Colonic mucosa (tissue), 4 donors: ENCODE measurements at places on chromosomes 5 and 9. TPM values are rescaled to one million over a fixed set of nuclear protein-coding genes. Genes with fewer than 3 reads are reported as not detected.

GRCh38 chr5:1127959-1128785 lies 16.3 kb upstream of the SLC12A7 start:
- H3K27me3 ChIP-seq = no peaks in the 10 kb centered on the region
- H3K4me1 ChIP-seq = peaks cover 8% of the 10 kb centered on the region
- H3K27ac ChIP-seq = no peak overlapping the region
- H3K4me3 ChIP-seq = no peak overlapping the region

DNA sequence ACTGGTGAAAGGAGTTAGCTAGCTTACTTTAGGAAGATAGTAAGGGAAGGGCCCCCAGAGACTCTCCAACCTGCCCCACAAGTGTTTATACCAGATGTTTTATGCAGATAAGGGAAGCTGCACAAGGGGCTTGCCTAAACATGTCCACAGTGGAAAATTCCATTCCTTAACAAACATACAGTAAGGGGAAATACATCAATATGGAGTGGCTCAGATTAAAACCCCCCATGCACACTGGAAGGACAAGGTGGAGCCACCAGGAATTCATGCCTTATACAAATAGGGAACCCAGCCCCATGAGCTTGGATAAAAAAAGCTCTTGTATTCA lies 106.3 kb upstream of the GPBP1 start:
- H3K27ac ChIP-seq = no peak overlapping the region
- H3K27me3 ChIP-seq = no peaks in the 10 kb centered on the region
- no peaks in the 10 kb centered on the region for H3K36me3 ChIP-seq
- H3K4me1 ChIP-seq = no peaks in the 10 kb centered on the region
- DNase-seq = no peak

- no peaks in the 10 kb centered on the region for H3K36me3 ChIP-seq
- H3K27me3 ChIP-seq = no peaks in the 10 kb centered on the region
- DNase-seq = no peak
- H3K27ac ChIP-seq = no peak overlapping the region
- no peak overlapping the region for H3K4me3 ChIP-seq
Measured at GRCh38 chr5:34053133-34053532, 10.1 kb upstream of the C1QTNF3 start.

DNA sequence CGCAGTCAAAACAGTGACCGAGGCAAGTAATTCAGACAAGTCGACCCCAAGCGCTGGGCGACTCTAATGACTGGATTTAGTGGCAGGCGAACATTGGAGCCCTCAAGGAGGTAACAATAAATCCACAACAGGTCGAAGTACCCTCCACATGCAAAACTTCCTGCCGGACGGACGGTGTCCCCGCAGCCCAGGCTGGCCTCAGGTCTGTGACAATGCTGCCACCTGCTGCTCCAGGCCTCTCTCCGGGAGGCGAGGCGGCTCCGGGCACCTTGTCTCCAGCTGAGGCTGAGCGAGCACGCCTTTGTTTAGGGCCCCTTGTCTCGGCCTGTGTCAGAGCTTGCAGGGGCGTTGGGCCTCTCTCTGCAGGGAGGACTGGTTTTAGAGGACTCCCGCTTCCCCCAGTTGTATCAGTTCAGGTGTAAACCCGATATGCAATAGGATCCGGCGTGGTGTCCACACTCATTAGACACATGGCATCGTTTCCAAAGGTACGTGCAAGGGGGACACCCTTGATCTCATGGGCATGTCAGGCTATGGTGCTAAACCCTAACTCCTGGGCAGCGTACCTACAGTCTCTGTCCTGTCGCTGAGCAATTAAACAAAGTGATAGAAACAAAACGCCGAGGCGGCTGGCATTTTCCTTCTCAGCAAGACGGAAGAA lies 628.0 kb upstream of the ADAMTS16 start:
- H3K4me3 ChIP-seq = no peak overlapping the region
- no peak overlapping the region for H3K27ac ChIP-seq
- H3K4me1 ChIP-seq = no peaks in the 10 kb centered on the region
- no peaks in the 10 kb centered on the region for H3K27me3 ChIP-seq

DNA sequence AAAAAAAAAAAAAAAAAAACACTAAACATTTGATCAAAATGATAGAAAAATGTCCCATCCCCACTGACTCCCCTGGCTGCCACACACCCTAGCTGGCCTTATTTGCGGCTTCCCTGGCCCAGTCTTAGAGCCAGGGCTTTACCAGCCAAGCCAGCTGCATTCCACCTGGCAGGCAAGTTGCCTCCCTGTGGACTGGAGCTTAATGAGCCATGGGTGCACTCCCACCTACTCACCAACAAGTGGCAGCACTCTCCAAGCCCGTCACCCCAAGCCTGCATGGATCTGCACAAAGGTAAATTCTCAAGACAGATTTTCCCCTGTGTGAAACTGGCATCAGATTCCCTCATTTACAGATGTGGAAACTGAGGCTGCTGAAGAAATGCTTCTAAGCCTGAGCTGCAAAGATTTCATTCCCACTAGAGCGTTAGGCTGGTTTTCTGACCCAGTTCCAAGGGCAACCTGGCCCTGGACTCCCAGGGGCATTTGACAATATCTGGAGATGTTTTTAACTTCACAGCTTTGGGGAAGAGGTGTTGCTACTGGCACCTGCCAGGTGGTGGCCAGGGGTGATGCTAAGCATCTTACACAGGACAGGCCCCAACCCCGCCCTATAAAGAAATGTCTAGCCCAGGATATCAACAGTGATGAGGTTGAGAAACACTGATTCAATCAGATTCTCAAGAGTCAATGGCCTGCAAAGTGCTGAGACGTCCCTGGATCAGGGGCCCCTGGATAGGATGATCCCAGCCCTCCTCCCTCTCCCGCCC lies 21.9 kb upstream of the VDAC1 start:
- H3K27me3 ChIP-seq = no peaks in the 10 kb centered on the region
- no peak overlapping the region for H3K27ac ChIP-seq
- H3K4me3 ChIP-seq = no peak overlapping the region
- no peaks in the 10 kb centered on the region for H3K4me1 ChIP-seq

GRCh38 chr5:100787648-100788047 lies 115.4 kb downstream of the ST8SIA4 start:
- no peaks in the 10 kb centered on the region for H3K27me3 ChIP-seq
- no peak overlapping the region for H3K4me3 ChIP-seq
- H3K36me3 ChIP-seq = no peaks in the 10 kb centered on the region
- no peak for DNase-seq
- H3K4me1 ChIP-seq = no peaks in the 10 kb centered on the region
- H3K27ac ChIP-seq = no peak overlapping the region

GRCh38 chr9:2916382-2916985 lies 72.6 kb upstream of the PUM3 start:
- no peaks in the 10 kb centered on the region for H3K36me3 ChIP-seq
- no peaks in the 10 kb centered on the region for H3K4me1 ChIP-seq
- no peak overlapping the region for H3K27ac ChIP-seq
- H3K4me3 ChIP-seq = no peak overlapping the region

- H3K4me1 ChIP-seq = no peaks in the 10 kb centered on the region
- H3K27me3 ChIP-seq = no peaks in the 10 kb centered on the region
- DNase-seq = no peak
- H3K36me3 ChIP-seq = no peaks in the 10 kb centered on the region
- H3K27ac ChIP-seq = no peak overlapping the region
- no peak overlapping the region for H3K4me3 ChIP-seq
Measured at GRCh38 chr9:19940811-19941535, 152.1 kb upstream of the SLC24A2 start.

- H3K4me3 ChIP-seq = no peak overlapping the region
- DNase-seq = no peak
- no peaks in the 10 kb centered on the region for H3K27me3 ChIP-seq
- peaks cover 7% of the 10 kb centered on the region for H3K36me3 ChIP-seq
Measured at GRCh38 chr9:109403116-109403515, 82.3 kb upstream of the EPB41L4B start.

DNA sequence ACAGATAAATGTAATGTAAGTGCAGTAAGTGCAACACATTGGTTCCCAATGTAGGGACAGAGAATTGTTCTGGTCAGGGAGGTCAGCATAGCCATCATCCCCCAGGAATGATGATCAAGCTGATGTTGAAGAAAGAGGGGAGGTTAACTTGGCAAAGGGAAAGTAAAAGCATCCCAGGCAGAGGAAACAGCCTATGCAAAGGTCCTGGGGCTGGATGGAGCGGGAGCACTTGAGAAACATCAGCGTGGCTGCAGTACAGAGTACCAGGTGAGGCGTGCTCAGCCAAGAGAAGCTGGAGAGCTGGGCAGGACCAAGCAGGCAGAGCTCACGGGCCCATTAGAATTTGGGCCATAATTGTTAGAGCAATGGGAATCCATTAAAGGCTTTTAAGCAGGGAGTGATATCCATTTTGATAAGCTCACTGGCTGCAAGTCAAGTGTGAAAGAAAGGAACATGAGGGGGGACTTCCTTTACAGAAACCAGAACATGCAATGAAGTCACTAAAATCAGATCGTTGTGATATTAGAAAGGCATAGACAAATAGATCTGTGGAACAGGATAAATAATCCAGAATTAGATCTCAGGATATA lies 50.1 kb upstream of the HAND1 start:
- H3K4me1 ChIP-seq = no peaks in the 10 kb centered on the region
- DNase-seq = no peak
- H3K27ac ChIP-seq = no peak overlapping the region
- H3K27me3 ChIP-seq = no peaks in the 10 kb centered on the region
- no peak overlapping the region for H3K4me3 ChIP-seq

DNA sequence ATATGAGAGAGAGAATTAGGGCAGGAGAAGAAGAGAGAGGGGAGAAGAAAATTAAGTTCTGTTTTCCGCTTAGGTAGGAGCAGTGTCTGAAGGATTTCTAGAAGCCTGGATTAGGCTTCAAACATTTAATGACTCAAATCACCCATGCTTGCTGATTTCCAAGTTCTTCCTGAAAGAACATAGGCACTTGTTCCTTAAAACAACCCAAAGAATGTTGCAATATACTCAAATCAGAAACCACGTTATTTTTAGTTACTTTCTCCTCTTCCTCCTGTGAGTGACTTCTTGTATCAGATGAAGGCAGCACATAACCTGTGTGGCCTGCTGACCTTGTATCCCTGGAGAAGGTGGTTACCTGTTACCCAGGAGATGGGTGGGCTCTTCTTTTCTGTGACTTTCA lies 351.5 kb upstream of the KLF4 start:
- H3K4me3 ChIP-seq = no peak overlapping the region
- H3K27ac ChIP-seq = no peak overlapping the region
- DNase-seq = no peak
- no peaks in the 10 kb centered on the region for H3K27me3 ChIP-seq

DNA sequence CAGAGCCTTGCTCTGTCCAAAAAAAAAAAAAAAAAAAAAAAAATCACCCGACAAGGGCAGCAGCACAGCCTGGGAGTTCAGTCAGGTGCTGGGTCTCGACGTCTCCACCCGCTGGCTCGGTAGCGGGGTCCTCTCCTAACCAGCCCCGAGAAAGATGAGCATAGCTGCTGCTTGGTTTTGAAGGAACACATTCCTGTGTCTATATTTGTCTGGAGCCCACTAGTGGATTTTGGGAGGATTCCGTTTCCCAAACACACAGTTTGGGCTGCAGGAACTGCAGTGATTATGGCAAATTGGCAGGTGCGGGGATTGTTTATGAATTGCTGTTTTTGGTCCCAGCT lies 1.2 kb downstream of the OTULINL start:
- peak overlapping the region; percentile 74 for H3K4me3 ChIP-seq
- no peaks in the 10 kb centered on the region for H3K27me3 ChIP-seq
- no peaks in the 10 kb centered on the region for H3K4me1 ChIP-seq
- no peaks in the 10 kb centered on the region for H3K36me3 ChIP-seq
- DNase-seq = no peak

DNA sequence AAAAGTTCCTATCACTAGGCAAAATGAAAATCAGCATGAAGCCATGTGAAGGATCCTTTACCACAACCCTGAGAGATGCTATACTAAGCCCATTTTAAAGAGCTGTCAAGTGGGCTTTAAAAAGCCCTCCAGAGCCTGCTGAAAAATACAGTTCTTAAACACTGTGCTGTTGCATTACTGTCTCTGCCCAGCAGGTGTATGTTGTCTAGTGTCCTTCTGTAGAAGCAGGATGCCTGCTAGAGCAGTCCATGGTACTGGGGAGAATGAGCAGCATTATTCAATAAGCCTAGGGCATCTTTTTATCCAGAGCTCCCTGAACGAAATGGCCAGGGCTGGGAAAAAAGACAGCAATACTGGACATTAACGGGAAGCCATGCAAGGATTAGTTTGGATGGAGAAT lies 126.2 kb upstream of the PLCXD3 start:
- no peaks in the 10 kb centered on the region for H3K27me3 ChIP-seq
- no peaks in the 10 kb centered on the region for H3K36me3 ChIP-seq
- no peak overlapping the region for H3K27ac ChIP-seq
- no peak for DNase-seq

DNA sequence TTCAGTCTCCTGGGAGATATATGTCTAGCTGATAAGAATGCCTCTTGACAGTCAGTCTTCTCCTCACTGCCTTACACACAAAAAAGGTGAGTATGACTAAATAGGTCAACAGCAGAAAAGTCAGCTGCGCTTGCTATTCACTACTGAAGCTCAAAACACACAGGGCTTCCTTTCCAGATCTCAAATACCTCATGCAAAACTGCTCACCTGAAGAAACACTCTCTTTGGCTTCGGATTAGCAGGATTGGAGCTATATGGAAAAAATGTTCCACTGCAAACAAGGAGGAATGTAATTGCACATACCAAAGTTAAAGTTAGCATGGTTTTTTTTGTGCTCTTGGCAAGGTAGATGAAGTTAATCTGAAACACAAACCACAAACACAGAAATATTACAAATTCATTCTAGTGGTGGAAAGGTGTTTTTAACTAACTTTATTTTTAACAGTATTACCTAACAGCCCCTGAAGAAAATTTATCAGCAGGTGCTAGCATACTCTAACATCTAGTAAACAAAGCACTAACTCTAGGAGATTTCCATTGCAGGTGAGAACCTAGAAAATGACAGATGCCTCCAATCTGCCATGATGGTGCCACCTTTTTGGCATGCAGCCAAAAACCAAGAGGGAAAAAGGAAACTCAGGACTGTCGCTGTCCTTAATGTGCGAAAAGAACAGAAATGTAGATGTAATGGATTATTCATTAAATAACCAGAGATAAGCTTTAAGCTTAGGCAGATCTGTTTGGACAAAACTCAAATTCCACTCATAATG lies 31.8 kb downstream of the ERMP1 start:
- H3K27ac ChIP-seq = no peak overlapping the region
- H3K36me3 ChIP-seq = no peaks in the 10 kb centered on the region
- DNase-seq = peak; percentile 38
- no peak overlapping the region for H3K4me3 ChIP-seq
- H3K27me3 ChIP-seq = no peaks in the 10 kb centered on the region
- H3K4me1 ChIP-seq = peaks cover 9% of the 10 kb centered on the region

PAPPA gene
- 0.99 TPM for total RNA-seq

FBN2 gene
- total RNA-seq = 1.9 TPM

STC2 gene
- 2.5 TPM for total RNA-seq

C5 gene
- 1.6 TPM for total RNA-seq

GFI1B gene
- 1.1 TPM for total RNA-seq

PRPF4 gene
- 16.0 TPM for total RNA-seq

SLCO6A1 gene
- total RNA-seq = not detected

ZNF367 gene
- 3.6 TPM for total RNA-seq

CDX1 gene
- 299 TPM for total RNA-seq

IRX1 gene
- not detected for total RNA-seq

CCL27 gene
- not detected for total RNA-seq
